ENCODE measurements at places on chromosomes 6 and 20.
A peak's percentile ranks its signal among the peaks of the same experiment; 100 is the strongest.

DNA sequence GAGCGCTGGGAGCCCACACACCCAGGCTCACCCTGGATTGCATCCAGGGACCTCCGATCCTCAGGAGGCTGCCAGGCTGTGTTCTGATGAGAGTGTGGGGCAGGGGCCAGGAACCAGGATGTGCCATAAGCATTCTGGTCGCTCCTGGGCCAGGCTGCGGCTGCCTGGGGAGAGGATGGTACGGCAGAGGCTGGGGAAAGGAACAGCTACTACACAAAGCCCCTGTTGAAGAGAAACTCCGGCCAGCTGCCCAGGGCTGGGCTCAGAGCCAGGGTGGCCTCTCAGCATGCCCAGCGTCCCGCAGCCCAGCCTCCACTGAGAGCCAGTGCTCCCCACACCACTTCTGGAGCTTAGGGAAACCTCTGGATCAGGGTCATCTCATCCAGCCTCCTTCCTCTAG, 21.7 kb upstream of the OCSTAMP start:
- no peak for DNase-seq

DNA sequence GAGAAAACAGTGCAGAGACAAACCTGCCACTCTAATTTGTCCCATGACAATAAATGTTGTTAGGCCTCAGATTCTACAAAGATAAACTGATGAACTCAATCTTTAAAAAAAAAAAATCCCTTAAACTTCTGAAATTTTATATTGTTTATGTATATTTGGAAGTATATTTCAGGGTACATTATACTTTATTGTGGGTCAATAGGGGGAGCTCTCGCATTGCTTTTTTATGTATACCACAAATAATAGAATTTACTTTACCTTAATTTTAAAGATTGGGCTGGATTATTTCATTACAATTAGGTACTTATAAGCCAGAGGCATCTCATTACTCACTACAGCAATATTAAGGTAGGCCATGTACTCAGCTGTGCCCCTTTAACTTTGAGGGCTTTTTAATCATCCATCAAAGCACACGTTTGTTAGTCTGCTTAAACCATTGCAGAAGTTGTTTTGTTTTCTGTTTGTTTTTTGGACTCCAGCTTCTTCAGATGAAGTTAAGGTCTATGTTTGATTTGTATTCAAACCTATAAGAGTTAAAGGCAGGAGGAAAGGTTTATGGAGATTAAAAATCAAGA, 56.3 kb upstream of the EYA4 start:
- DNase-seq, result no peak

DNA sequence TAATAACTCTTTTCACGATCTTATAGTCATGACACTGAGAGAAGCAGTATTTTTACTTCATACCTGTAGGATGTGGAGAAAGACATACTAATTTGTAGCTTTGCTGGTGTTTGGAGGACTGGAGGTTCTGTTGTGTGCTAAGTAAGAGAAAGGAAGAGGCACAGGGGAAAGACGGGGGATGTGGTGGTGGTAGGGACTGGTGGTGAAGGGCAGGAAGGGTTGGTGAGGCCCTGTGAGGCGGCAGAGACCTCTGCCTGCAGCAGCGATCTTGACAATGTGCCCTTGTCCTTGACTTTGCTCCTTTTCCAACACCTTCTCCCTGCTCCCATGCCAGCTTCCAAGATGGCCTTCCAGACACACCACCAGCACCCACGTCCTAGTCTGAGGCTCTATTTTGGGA, 32.6 kb upstream of the MPC1 start:
- DNase-seq, result no peak

DNA sequence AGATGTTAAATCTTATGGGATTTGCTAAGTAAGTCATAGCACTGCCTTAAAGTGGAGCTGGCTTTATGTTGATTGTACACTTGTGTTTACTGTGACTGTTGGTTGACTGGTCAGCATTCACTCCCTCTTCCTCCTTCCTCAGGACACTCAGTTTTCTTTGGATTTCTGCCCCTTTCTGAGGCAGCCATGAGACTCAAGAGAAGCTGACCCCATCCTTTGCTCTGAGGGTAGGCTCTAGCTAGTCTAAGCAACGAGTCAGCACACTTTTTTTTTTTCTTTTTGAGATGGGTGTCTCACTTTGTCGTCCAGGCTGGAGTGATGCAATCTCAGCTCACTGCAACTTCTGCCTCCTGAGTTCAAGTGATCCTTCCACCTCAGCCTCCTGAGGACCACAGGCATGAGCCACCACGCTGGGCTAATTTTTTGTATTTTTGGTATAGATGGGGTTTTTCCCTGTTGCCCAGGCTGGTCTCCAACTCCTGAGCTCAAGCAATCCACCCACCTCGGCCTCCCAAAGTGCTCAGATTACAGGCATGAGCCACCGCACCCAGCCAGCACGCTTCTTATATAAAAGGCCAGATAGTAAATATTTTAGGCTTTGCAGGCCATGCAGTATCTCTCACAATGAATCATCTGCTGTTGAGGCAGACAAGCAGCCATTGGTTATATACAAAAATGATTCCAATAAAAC, 191.4 kb downstream of the NFATC2 start:
- DNase-seq, result no peak

DNA sequence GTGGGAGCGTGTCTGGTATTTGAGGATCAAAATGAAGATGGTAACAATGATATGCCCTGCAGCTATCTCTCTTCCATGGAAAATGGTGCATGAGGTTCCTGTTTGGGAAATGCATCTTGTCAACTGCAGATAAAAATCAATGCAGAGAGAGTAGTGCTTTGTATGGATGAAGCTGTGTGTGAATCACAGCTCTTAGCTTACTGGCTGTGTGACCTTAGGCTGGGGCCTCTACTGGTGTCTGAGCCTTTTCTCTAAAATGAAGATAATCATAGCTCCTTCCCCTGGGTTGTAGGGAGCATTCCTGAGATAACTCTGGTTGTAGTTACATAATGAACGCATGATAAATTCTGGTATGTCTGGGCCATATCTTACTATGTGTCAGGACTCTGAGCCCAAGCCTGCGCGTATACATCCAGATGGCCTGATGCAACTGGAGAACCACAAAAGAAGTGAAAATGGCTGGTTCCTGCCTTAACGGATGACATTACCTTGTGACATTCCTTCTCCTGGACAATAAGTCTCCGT, 19.6 kb downstream of the ANGPT4 start:
- no peak for DNase-seq

DNA sequence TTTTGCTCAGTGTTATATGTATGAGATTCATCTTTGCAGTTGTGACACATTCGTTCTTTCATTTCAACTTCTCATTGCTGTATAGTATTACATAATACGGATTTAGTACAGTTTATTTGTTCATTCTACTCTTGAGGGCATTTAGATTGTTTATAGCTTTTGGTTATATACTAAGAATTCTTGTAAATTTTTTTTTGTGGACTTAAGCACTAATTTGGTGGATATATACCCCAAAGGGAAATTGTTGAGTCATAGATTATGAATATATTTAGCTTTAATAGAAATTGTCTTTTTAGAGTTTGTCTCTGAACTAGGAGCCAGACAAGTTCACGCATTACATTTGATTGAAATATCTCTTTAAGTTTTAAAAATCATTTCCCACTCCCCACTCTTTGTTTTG, 79.6 kb downstream of the DNAH8 start:
- DNase-seq, result no peak

DNA sequence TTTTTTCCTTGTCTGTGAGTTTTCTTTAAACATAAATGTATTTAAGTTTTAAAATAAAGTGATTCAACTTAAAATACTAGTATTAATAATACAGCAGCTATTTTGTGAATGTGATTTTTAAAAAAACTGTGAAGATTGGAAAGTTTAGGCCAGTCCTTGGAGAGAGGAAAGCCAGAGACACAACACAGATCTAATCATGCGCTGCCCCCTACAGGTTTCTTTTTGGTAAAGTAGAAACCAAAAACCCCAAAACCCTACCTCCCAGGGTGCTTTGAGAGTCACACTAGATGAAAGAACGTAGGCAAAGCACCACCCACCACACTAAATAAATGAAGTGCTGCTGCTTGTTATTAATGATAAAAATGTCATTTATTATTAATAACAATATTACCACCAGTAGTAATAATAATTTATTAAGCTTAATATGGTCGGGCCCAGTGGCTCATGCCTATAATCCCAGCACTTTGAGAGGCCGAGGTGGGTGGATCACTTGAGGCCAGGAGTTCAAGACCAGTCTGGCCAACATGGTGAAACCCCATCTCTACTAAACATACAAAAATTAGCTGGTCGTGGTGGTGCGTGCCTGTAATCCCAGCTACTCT, 33.7 kb downstream of the SLC9A8 start:
- peak; percentile 11 for DNase-seq

DNA sequence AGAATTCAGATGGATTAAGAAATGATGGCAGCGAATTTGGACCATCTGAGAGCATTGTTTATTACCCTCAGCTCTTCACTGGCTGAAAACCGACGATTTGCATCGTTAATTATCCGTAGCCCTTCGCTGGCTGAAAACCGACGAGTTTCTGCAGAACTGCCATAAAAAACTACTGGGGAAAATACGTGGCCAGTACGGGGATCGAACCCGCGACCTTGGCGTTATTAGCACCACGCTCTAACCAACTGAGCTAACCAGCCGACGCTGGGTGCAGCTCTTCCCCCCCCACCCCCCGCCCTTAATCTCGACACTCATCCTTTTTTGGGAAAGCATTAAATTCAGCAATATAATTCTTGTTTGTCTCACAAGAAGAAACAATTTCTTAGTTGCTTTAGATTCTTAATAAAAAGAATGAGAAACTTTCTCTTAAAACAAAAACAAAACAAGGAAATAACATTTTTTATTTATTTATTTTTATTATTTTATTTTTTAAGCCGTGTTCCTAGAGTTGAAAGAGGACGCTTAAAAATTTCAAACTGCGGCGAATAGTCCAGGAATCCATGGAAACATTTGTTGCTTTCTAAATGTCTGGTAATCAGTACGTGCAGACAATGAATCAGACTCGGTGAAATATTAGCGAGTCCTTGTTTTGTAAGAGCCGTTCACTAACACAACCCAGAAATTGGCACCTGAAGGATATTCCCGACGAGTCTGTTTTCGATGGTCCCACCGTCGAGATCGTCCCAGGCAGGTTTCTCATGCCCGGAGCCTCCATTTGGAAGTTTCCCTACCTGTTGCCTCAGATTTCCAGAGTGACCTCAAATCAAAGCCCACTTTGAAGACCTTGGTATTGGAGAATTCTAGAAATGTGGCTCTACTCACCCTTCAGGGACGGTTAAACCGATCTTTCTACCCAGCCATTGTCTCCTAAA, 27.8 kb downstream of the PRSS16 start:
- DNase-seq, result peak; percentile 33

DNA sequence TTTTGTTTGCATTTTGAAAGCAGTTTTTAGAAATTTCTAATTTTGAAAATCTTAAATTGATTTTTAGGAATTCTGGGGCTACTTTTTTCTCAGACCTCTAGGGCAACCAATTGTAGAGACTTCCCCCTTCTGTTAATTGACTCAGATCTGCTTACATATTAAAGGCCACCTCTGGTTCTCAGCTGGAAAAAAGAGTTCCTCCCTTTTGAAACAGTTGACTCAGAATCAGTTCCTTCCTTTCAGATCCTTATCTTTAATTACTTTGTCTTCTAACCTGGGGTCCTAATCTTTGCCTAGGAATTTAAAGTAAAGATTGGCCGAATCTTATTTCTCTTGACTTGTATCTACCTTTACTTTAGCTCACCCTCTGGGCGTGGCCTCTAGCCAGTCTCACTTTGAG, 146.8 kb downstream of the LAMA2 start:
- DNase-seq, result no peak

GRCh38 chr6:158711264-158711663, 61.4 kb downstream of the SYTL3 start:
- DNase-seq, result no peak

DNA sequence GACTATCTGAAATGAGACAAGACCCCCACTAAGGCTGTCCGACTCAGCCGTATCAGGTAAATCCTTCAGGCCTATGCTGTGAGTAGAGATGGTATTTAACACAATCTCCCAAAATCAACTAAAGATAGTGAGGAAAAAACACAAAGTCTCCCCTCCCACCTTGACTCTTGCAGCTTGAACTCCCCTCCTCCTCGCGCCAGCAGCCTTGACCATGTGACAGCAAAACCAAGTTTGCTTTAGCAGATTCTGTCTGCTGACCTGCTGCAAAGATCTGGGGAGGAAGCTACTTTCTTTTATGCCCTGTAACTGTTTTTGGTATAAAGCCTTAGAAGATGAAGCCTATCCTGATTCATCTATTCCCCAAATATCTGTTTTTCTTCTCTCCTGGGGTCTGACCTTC, 509.5 kb downstream of the CDH26 start:
- DNase-seq, result no peak

DNA sequence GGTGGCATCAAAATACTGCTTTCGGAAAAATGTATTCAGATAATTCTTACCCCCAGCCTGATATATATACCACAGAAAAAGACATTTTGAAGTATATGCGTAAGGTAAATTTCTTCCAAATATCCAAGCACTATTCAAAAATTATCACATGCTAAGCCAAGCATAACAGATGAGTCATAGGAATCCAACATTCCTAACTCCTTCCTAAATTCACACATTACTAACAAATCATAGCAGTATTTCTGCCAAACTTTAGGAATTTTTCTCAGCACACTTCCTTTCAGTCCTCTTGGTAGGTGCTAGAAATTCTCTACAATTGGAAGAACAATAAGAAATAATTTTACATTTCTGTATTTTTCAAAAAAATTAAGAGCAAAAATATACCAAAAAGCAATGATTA, 417.5 kb downstream of the EYS start:
- no peak for DNase-seq

DNA sequence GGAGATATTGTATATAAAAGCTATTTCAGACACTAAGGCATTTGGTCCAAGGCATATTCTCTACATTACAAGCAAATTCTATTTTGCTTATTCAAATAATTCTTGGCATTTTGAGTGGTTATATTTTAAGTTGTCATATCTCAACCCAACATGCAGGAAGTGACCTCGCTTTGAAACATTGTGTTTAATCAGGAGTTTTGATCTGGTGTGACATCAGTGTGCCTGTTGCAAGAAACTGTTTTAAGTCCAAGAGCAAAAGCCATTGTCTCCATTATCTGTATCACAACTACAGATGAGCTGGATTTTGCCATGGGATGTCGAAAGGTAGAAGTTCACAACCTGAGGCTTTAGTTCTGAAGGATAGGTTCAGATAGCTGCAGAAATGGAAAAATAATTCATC, 509.9 kb upstream of the ID4 start:
- no peak for DNase-seq

GRCh38 chr20:38554986-38555385, 26.0 kb upstream of the ADIG start:
- no peak for DNase-seq

DNA sequence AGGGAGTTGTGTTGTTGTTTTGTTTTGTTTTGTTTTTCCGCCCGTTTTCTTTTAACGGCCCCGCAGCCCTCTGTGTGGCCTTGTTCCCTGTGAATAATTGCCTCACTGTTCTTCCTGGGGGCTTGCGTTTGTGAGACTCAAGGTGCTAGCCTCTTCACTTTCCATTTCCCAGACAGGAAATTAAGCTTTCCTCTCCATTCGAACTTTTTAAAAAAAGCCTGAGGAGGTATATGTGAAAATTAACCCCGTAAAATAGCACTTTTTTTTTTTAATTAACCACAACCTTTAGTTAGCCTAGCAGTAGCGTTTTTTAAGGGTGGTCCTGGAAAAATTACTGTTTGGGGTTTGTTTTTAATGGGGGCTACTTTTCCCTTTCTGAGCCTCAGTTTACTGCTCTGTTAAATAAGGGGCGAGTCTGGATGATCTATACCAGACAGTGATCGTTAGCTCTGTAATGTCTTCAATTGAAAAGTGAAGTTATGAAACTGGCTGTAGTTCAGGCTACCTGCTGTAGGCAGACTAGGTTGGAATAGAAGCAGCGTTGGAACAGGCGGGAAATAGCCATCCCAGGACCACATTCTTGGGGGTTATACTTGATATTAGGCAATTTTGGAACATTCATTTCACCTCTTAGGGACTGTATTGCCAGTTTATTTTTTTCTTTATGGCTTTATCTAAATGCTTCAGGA, 1.7 kb downstream of the STX16 start:
- DNase-seq, result no peak
